Mesothelial cell of epicardium (in vitro differentiated cells): ENCODE measurements at places on chromosomes 13 and 19. TPM values are rescaled to one million over a fixed set of nuclear protein-coding genes. Genes with fewer than 3 reads are reported as not detected.
A peak's percentile ranks its signal among the peaks of the same experiment; 100 is the strongest.

Gene ZNF382
- total RNA-seq = 21.1 to 22.2 TPM (median 21.2 TPM) in 3 replicates

Gene COX6B2
- 7.3 to 11.5 TPM (median 7.3 TPM) in 3 replicates for total RNA-seq

Gene KCNN4
- 5.4 to 6.4 TPM (median 6.1 TPM) in 3 replicates for total RNA-seq

Gene ADGRE2
- total RNA-seq = 0.35 to 0.45 TPM in 2 of 3 replicates, not detected in the other

Gene S1PR4
- not detected in 3 replicates for total RNA-seq

Gene KLC3
- 6.4 to 8.0 TPM (median 6.9 TPM) in 3 replicates for total RNA-seq

DNA sequence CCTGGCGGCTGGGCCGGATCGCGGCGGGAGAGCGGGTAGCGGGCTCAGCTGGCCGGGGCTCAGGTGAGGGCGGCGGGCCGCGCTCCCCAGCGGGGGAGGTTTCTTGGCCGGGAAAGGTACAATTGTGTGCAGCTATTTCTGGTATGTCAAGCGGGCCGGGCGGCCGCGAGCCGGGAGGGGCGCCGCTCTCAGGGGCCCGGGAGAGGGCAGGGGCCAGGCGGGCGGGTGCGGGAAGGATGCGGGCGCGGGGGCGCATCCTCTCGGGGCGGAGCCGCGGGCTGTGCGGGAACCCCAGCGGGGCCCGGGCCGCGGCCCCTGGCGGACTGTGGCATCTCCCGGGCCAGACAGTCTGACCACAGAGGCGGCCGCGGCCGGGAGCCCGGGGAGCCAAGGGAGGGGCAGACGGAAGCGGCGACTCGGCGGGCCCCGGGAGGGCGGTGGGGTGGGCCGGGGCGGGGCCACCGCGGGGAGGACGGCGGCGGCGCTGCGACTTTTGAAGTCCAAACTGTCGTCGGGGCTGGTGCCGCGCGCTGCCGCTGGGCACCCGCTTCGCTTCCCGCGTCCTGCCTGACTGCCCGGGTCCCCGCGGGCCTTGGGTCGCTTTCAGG, at the start of gene LMO7:
Gene LMO7 (plus strand): TSS at position 503 of the 608 bp plus-strand sequence. CDS start 328 bp downstream, outside the sequence.
- DNase-seq = peak; percentile 34

DNA sequence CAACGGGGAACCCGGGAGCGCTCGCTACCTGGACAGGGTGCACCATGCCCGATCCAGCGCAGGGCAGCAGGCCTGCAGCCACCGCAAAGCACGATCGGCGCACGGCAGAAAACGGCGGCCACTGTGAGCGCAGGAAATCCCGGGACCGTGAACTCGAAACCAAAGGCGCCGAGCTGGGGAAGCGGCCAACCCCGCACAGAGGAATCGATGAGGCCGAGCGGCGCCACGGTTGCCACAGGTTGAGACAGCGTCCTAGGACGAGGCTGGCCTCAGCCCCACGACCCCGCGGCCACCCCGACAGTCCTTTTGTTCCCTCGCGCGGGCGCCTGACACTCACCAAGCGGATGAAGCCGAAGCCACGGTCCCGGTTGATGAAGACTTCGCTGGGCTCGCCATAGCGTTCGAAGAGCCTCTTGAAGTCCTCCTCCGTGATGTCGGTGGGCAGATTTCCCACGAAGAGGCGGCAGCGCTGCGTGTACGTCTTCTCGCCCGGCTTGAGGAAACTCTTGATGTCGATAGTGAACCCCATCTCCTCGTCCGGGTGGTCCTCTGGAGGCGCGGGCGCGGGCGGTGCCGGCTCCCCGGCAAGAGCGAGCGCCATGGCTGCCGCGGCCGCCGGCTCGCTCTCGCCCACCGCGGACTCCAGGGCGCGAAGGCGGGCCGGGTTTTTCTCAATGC, 557 bp downstream of the PSPC1 start:
- DNase-seq = peak; percentile 71

DNA sequence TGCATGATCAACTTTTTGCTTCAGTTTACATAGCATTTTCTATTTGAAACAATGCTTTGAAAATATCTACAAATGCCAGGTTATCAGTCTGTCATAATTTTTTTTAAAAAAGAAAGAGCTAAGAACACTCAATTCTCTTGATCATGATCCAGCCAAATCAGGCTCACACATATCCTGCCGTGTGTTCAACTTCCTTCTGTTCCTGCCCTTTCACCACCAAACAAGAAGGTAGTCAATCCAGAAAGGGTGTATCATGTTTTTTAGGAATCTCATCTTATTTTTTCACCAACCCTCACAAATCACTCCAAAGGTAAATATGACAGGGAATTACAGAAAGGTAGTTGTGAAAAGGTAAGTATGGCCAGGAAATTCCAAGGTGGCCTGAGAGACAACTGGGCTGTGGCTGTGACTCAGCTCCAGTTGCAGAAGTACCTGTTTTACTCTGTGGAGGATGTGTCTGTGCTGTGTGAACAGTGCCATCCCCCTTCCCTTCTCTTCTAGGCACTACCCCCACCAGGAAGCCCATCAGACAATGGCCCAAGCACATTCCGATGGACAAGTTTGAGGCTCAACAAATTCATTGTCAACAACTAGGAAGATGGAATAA, 138.8 kb upstream of the GJB6 start:
- DNase-seq = no peak

GRCh38 chr19:46944918-46945628, 74.6 kb upstream of the NPAS1 start:
- DNase-seq = no peak

DNA sequence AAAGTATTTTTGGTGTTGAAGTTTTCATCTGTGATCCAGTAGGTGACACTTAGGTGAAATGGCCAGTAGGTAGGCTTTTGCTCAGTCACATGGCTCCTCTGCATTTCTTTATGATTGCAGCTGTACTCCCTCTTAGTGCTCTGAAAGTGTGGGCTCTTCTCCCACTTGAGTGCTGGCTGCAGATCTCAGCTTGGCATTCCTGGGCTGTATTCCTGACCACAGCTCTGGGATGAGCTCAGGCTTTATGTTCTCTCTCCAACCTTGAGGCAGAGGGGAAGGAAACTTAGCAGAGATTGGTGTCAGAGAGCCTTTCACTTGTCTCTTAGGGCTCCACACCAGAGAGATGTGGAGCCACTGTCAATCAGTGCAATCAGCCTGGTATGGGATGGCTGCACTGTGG, 254.3 kb downstream of the NDFIP2 start:
- no peak for DNase-seq

GRCh38 chr13:65727070-65727469, 1503.1 kb downstream of the PCDH9 start:
- DNase-seq = no peak

DNA sequence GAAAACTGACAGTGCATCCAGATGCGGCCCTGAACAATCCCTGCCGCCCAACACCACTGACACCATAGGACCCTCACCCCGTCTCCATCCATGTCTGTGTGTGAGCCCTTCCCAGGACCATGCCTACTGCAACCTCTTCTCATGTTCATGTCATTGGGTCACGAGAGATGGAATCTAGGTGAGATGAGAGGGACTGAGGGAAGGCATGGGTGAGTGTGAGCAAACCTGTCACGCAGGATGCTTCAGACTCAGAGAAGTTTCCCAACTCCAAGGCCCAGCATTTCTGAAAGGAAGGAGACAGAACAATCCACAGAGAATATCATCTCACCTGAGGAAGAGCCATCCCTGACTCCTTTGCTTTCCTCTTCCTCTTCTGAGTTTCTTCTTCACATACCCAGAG, 5.7 kb downstream of the ZNF888 start:
- DNase-seq = no peak
